Urinary bladder (tissue), 4 donors: ENCODE measurements at places on chromosomes 1 and 21. TPM values are rescaled to one million over a fixed set of nuclear protein-coding genes. Genes with fewer than 3 reads are reported as not detected.

Gene NBPF10
- polyA plus RNA-seq: 0.71 TPM

Gene RNF2
- 9.5 TPM for polyA plus RNA-seq

Gene GIPC2
- polyA plus RNA-seq: 2.5 TPM

Gene HS2ST1
- polyA plus RNA-seq: 12.1 TPM

Gene CR1L
- polyA plus RNA-seq: not detected

Gene INSRR
- polyA plus RNA-seq: 0.04 TPM

Gene FCER1G
- polyA plus RNA-seq: 161 TPM

Gene LRRC71
- not detected for polyA plus RNA-seq

Gene LCE3E
- polyA plus RNA-seq: not detected

Gene OR2L5
- polyA plus RNA-seq: not detected

Gene SPATA45
- not detected for polyA plus RNA-seq

Gene ATP1A4
- polyA plus RNA-seq: 6.2 TPM

Gene UMODL1
- not detected for polyA plus RNA-seq

Gene SPATC1L
- 20.4 TPM for polyA plus RNA-seq

Gene LCE1B
- polyA plus RNA-seq: not detected

Gene FMO3
- 1.4 TPM for polyA plus RNA-seq

Gene BSND
- not detected for polyA plus RNA-seq

Gene SDC3
- polyA plus RNA-seq: 107 TPM

Gene DIPK1A
- polyA plus RNA-seq: 22.8 TPM

Gene ADGRB2
- polyA plus RNA-seq: 6.1 TPM

Gene CACNA1S
- not detected for polyA plus RNA-seq

Gene COA6
- polyA plus RNA-seq: 32.9 TPM

Gene GABPB2
- 6.4 TPM for polyA plus RNA-seq

Gene ATP5PF
- 276 TPM for polyA plus RNA-seq

Gene SHC1
- polyA plus RNA-seq: 110 TPM

Gene LINGO4
- polyA plus RNA-seq: 0.19 TPM

Gene GCLM
- polyA plus RNA-seq: 6.7 TPM

Gene PTPRC
- 9.6 TPM for polyA plus RNA-seq

Gene MARK1
- 7.8 TPM for polyA plus RNA-seq

Gene ZNF695
- 0.11 TPM for polyA plus RNA-seq

Gene PCAT6
- polyA plus RNA-seq: 2.5 TPM

Gene NBPF6
- polyA plus RNA-seq: not detected

Gene NGF
- polyA plus RNA-seq: 8.0 TPM

Gene NKAIN1
- polyA plus RNA-seq: 0.23 TPM

Gene CASZ1
- polyA plus RNA-seq: 19.4 TPM

Gene SLC1A7
- polyA plus RNA-seq: 0.29 TPM

Gene CXADR
- polyA plus RNA-seq: 4.8 TPM

Gene OR10J5
- polyA plus RNA-seq: not detected

Gene TLCD4
- polyA plus RNA-seq: 7.1 TPM

Gene FCGR2B
- polyA plus RNA-seq: 25.3 TPM
